Thymus (tissue), 14 donors: ENCODE measurements at places on chromosomes 2 and 18. TPM values are rescaled to one million over a fixed set of nuclear protein-coding genes. Genes with fewer than 3 reads are reported as not detected.

DNA sequence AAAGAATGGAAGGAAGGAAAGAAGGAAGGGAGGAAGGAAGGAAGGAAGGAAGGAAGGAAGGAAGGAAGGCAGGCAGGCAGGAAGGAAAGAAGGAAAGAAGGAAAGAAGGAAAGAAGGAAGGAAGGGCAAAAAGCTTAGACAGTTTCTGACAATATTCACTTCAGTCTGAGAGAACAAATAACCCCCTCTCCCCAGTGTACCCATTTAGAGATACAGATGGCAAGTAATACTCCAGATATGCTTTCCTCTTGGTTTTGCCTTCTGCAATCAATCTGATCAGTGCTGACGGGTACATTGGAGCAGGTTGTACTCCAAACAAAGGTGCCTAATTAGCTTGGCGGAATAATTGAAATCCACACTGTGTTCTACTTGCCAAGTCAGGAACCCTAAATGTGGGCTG lies 534.6 kb upstream of the TMEFF2 start:
- no peaks in the 10 kb centered on the region for H3K36me3 ChIP-seq
- H3K4me3 ChIP-seq, result no peak overlapping the region
- H3K27me3 ChIP-seq, result no peaks in the 10 kb centered on the region
- H3K27ac ChIP-seq, result no peak overlapping the region

- H3K36me3 ChIP-seq, result no peaks in the 10 kb centered on the region
- no peak overlapping the region for H3K4me3 ChIP-seq
- no peaks in the 10 kb centered on the region for H3K4me1 ChIP-seq
- no peak for DNase-seq
- no peaks in the 10 kb centered on the region for H3K27me3 ChIP-seq
- H3K27ac ChIP-seq, result no peak overlapping the region
Measured at GRCh38 chr2:145022666-145023333, 502.9 kb upstream of the ZEB2 start.

- no peak for DNase-seq
- no peaks in the 10 kb centered on the region for H3K36me3 ChIP-seq
- H3K4me1 ChIP-seq, result no peaks in the 10 kb centered on the region
- no peak overlapping the region for H3K4me3 ChIP-seq
- no peak overlapping the region for H3K27ac ChIP-seq
Measured at GRCh38 chr18:68722821-68723220, 7.9 kb upstream of the TMX3 start.

GRCh38 chr2:13745330-13745729 lies 887.2 kb upstream of the LRATD1 start:
- no peak overlapping the region for H3K27ac ChIP-seq
- no peak overlapping the region for H3K4me3 ChIP-seq
- DNase-seq, result no peak
- H3K27me3 ChIP-seq, result no peaks in the 10 kb centered on the region
- H3K4me1 ChIP-seq, result no peaks in the 10 kb centered on the region

The CSRNP3 gene
- 1.7 TPM for total RNA-seq

The FHOD3 gene
- 0.90 TPM for total RNA-seq

The CFC1 gene
- total RNA-seq, result 11.4 TPM
